Camera-type eye (tissue), 1 donor: ENCODE measurements at places on chromosomes 12 and 14. TPM values are rescaled to one million over a fixed set of nuclear protein-coding genes. Genes with fewer than 3 reads are reported as not detected.

Gene A2ML1
- 4.5 TPM for total RNA-seq

Gene GNPTAB
- total RNA-seq = 40.1 TPM

Gene DPPA3
- total RNA-seq = not detected

Gene SMIM41
- not detected for total RNA-seq

Gene RNASE3
- total RNA-seq = not detected

Gene RAB15
- 9.0 TPM for total RNA-seq

Gene CD163
- total RNA-seq = 7.3 TPM

Gene PIWIL1
- total RNA-seq = 1.5 TPM

Gene KCNC2
- total RNA-seq = 7.5 TPM

Gene ACSS3
- 21.3 TPM for total RNA-seq

Gene LTBP2
- 49.8 TPM for total RNA-seq

Gene CTSG
- total RNA-seq = 3.1 TPM

Gene SIX1
- total RNA-seq = 11.8 TPM

Gene TAS2R19
- total RNA-seq = 42.2 TPM

Gene TAS2R10
- total RNA-seq = 5.8 TPM

Gene FIGNL2
- 2.2 TPM for total RNA-seq

Gene C12orf54
- not detected for total RNA-seq

Gene COL2A1
- total RNA-seq = 150 TPM

Gene TAS2R7
- not detected for total RNA-seq

Gene FOXG1
- 1.2 TPM for total RNA-seq

Gene ADGRD1
- 17.2 TPM for total RNA-seq

Gene ASB2
- total RNA-seq = 4.1 TPM

Gene LRTM2
- 3.8 TPM for total RNA-seq

Gene VPS33A
- total RNA-seq = 29.2 TPM

Gene VRTN
- total RNA-seq = not detected

Gene CIROP
- total RNA-seq = not detected

Gene MAP3K12
- 34.0 TPM for total RNA-seq
